ENCODE measurements at places on chromosomes 2 and 18.

GRCh38 chr2:170887896-170888295 is 41.2 kb upstream of the GORASP2 start:
- DNase-seq: no peak

DNA sequence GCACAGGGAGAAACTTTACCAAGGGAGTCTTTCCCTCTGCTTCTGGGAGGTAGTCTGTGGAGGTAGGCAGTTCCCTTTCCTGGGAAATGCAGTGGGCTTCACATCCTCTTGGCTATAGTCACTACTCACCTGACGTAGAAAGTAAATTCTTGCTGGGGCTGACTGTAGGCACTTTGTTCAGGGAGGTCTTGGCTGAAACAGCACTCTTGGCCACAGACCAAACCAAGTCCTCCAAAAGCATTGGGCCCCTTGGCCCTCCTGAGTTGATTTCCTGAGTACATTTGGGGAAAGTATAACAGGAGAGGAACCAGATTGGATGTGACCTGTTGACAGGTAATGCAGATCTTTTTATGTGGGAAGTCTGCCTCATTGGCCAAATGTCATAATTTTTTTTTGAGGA is 108.9 kb downstream of the MGAT5 start:
- DNase-seq: no peak

DNA sequence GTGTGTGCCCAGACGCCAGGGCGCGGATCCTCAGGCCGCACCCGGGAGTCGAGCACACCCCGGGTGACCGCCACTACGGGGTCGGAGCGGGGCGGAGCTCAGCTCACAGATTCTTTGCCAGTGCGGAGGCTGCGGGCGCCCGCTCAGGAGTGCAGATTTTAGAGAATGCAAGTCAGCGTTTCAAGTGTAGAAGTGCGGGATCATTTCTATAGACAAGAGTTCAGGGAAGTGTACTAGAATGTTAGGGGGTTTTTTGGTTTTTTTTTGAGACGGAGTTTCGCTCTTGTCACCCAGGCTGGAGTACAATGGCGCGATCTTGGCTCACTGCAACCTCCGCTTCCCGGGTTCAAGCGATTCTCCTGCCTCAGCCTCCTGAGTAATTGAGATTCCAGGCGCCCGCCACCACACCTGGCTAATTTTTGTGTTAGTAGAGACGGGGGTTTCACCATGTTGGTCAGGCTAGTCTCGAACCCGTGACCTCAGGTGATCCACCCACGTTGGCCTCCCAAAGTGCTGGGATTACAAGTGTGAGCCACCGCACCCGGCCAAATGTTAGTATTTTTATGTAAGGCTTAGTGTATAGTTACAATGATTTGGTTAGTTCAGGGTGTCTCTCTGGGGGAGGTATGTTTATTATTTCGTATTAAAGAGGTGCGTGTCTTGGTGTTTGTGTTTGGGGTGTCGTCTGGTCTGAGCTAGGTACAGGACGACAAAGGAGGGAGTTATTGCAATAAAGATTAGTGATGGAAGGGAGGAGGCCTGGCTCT is 619 bp upstream of the FAM168B start:
- DNase-seq: no peak

DNA sequence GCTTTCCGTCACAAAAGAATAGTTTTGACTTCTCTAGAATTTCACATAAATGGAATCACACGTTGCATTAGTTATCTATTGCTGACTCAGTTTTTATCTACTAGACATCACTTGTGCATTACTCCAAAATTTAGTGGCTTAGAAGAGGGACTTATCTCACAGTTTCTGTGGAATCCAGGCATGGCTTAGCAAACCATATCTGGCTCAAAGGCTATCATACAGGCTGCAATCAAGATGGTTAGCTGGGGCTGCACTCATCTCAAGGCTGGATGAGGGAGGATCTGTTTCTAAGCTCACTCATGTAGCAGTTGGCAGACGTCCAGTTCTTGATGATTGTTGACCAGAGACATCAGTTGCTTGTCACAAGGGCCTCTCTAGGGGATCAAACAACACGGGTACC is 6.6 kb upstream of the DSC3 start:
- DNase-seq: no peak

DNA sequence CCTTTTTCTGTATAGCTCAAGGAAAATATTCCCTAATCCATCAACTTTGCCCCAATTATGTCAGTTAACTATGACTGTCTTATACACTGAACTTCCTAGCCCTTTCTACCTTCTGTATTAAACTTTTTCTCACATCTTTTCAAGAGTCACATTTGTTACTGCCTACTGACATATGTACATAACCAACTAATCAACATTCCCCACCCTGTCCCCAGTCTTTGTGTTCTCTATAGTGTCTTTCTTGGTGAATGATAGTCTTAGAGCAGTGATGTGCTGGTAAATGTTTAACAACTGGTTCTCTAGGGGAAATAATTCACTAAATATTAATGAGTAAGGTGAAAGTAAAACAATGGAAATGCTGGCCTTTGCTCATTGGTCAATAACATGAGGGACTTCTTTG is 61.6 kb upstream of the PIK3C3 start:
- DNase-seq: no peak

All from CD8-positive, alpha-beta memory T cell (primary cell).